ENCODE measurements at places on chromosomes 4 and X.

GRCh38 chrX:49760290-49760890 is 64.6 kb upstream of the PAGE1 start:
- DNase-seq, result no peak

- DNase-seq, result no peak
Observed at GRCh38 chr4:74167585-74167984, 9.7 kb downstream of the MTHFD2L start.

DNA sequence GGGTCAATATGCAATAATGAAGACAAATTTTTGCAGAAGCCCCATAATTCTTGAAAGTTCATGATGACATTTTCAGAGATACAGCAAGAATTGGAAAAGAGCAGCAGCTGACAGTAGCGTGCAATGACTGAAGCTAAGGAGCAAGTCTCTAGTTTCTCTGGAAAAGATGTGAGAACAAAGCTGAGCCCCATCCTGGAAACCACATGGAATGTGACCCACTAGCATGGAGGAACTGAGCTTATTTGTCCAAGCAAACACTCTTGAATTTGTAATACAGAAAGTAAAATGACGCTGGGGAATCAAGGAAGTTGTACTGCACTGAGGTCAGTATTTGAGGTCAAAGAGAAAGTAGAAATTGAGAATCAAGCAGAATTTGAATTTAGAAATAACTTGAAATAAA is 1447.2 kb downstream of the FSTL5 start:
- DNase-seq, result no peak

- no peak for DNase-seq
Observed at GRCh38 chr4:52546449-52546848, 112.7 kb downstream of the USP46 start.

DNA sequence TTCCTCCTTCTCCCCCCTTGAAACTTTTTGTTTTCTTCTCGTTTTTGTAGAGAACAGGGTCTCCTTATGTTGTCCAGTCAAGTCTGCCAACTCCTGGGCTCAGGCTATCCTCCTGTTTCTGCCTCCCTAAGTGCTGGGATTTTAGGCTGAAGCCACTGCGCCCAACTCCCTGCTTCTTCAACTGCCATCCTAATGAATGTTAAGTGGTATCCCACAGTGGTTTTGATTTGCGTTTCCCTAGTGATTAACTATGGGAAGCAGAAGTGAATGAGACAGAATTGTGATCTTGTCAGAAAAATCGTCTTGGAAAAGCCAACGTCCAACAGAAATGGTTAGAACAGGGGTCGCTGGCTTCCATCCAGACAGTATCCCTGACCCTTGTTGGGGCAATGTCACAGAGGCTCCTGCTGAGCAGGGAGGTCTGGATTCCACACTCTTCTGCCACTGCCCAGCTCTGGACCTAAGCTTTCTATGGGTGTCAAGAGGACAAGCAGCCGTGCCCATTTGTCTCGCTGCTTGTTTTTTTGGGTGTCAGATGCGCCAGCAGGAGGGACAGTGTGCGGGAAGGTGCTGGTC is 869 bp upstream of the ADD1 start:
- no peak for DNase-seq
